ENCODE measurements at places on chromosomes 16 and 17.

GRCh38 chr17:50316016-50316587 is 29.8 kb upstream of the XYLT2 start:
- no peak for DNase-seq

DNA sequence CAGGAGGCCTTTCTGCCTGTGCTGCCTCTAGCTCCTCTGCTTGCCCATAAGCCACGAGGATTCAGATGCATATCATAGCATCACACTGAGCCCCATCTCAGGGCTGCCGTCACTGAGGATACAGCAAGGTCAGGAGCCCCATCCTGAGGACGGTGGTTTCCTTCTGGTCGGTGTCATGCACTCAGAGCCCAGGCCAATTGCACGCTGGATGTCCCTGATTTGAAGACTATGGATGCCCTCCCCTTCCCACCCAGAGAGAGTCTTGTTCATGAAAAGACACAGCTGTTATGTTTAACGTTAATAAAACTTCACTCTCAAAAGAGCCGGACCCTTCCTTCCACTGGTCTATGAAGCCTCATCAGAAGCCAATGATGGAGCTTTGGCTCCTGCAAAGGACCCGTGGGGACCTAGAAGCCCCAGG is 19.9 kb downstream of the COTL1 start:
- no peak for DNase-seq

DNA sequence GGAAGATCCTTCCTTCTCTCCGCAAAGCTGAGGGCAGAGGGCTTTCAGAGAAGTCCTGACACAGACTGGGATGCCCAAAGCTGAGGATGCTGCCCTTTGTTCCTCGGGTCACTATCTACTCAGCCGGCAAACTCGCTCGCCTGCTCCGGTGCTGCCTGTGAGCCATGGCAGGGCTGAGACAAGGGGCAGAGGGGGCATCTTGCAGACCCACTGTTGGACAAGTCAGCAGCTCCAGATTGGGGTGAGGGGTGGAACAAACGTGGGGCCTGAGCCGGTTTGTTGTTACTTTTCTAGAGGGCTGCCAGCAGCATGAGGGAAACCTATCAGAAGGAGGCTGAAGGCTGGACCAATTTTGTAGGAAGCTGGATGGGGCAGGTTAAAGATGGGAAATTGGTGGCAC is 47.1 kb upstream of the PIK3R6 start:
- no peak for DNase-seq

DNA sequence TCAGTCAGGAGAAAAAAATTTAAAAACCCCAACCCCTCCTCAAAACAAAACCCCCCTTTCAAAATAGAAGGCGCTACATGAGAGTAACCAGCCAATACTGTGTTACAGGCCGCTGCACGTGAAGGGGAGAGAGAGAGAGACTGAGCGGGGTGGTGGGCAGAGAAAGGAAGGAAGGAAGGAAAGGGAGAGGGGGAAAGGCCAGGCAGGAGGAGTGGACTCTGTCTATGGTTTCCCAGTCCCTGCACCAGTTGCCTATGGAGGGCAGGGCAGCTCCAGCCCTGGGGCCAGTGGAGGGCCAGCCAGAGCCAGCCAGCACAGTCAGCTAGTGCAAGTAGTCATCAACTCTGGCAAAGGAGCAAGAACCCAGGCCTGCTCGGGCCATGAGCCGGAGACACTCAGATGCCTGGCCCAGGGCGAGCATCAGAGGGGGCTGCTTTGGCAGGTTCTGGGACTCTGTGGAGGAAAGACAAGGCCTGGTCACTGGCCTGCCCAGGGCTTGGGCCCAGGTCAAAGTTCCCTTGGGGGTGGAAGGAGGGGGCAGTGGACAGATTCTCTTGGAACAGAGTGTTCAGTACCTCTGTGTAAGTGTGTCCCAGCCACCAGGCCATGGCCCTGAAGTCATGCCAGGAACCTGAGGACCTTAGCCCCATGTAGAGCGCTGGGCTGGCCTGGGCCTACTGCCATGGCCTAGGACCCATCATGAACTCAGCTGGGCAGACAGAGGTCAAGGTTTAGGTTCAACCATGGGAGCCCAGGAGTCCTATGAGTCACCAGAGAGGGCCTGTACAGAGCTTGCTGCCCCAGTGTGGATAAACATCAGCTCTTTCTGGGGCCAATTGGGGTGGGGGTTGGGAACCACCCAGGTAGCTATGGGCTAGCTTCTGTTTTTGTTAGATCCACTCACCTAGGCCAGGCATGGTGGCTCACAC is 7.3 kb upstream of the GFOD2 start:
- DNase-seq = no peak

GRCh38 chr16:6341981-6342380 is 990.7 kb upstream of the RBFOX1 start:
- DNase-seq = no peak

DNA sequence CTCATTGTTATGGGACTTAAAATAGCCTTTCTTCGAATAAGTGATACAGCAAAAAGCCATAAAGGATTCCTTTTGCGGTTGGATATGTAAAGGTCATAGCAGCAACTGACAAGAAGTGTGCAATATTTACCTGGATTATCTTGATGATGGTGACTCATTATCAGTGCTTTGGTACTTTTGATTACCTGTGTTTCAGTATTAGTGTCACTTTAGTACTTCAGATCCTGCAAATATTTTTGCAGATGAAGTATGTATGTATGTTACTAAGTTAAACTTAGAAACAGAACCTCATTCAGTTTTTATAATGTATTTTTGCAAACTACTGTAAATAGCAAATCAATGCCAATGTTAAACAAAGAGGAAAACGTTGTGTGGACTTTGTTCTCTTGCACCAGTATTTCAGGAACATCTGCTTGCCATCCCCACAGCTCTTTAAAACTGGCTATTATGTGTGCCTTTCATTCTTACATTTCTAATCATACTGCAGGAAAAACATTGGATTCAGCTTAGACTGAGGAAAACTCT is 10.5 kb downstream of the CNEP1R1 start:
- DNase-seq = peak; percentile 33

- DNase-seq = no peak
These were observed 226.7 kb upstream of the CDH13 start for GRCh38 chr16:82400046-82400445.

GRCh38 chr17:81553616-81554181 is 1.5 kb upstream of the FAAP100 start:
- DNase-seq = peak; percentile 33

- DNase-seq = no peak
These were observed 4.1 kb upstream of the LCAT start for GRCh38 chr16:67948015-67948414.

DNA sequence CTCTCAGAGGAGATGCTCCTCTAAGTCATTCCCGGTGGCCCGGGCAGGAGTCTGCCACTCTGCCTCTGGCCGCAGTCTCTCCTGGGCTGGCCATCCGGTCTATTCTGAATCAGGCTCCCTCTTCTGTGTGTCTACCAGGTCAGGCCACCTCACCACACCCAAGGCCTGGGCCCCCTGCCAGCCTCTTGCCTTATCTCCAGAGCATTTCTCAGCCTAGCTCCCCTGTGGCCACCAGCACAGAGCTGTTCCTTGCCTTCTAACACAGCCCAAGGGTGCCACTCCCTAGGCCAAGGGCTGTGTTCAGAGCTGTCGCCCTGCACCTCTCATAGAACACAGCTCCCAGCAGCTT is 55.3 kb downstream of the MYO18A start:
- DNase-seq = peak; percentile 80

DNA sequence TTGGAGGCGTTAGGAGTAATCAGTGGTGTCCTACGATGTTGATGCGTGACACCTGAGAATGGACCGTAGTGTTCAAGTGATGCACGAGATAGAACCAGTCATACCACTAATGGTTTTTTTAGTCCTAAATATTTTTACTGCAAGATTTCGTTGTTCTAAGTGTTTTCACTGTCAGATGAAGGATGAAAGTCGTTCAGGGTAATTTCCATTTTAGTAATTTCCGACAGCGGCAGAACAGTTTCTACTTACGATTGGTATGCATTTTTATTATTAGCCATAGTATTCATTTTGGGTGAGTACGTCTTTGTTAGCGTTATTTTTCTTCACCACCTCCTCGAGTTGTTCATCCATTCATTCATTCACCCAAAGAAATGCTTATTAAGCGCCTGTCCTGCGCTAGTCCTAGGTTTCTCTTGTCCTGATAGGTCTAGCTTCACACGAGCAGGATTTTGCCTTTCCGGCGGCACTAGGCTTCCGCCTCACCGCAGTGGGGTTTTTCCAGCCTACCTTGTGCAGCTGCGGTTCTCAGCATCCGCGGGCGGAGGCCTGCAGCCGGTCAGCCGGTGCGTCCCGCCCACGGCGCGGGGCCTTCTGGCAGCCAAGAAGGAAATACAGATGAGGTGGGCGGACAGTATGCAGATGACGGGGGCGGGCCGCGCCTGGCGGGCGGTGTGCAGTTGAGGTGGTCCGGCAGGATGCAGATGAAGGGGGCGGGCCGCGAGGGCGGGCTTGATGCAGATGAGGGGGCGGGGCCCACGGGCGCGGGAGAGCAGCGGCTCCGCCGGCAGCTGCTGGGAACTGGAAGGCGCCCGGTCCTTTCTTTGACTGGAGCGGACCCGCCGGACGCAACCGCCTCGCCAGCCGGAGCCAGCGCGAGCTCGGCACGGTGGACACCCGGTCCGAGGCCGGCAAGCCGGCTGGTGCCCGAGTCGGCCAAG is 146.4 kb downstream of the SPECC1 start:
- peak; percentile 99 for DNase-seq

GRCh38 chr17:12113156-12113555 is 92.5 kb downstream of the MAP2K4 start:
- no peak for DNase-seq

GRCh38 chr16:68596266-68596665 is 48.8 kb upstream of the CDH3 start:
- DNase-seq = no peak

DNA sequence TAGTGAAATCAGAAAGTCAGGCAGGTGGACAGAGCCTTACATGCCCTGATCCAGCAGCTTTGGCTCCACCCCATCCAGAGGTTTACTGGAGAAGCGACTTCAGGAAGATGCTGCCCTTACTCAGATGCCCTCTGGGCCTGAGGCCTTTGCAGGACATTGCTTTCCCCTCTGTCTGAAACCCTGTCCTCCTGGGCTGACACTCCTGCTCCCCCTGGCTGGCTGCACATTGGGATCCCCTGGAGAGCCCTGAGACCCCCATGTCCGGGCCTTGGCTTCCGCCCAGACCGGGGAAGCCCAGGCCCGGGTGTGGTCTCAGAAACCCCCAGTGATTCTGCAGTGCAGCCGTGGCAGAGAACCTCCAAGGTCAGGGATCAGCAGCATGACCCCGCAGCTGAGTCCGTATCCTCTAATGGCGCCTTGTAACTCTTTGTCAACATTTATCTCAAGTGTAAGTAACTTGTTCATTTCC is 36.6 kb downstream of the BCO1 start:
- peak; percentile 66 for DNase-seq

DNA sequence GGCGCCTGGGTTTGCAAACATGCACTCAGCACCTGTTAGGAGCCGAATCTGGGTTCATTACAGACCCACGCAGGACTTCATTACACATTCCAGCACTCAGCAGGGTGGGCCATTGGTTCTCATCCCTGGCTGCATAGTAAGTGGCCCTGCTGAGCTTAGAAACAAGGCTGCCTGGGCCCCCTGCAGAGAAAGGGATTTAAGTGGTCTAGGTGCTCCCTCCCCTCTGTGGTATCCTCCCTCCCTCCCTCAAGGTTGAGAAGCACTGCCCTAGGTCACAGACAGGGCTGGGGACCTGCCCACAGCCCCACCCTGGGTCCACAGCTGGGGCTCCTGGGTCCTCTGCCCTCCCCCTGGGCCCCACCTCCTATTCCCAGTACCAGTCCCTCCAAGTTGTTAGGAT is 28.3 kb downstream of the WNT3 start:
- DNase-seq = no peak

GRCh38 chr17:27455914-27456680 is at the start of gene KSR1:
TSS of gene KSR1 (plus strand) at chr17:27456448. CDS start at chr17:27456644, 196 bp downstream.
- peak; percentile 89 for DNase-seq

GRCh38 chr16:67456391-67457081 is 24.4 kb downstream of the ATP6V0D1 start:
- peak; percentile 83 for DNase-seq

DNA sequence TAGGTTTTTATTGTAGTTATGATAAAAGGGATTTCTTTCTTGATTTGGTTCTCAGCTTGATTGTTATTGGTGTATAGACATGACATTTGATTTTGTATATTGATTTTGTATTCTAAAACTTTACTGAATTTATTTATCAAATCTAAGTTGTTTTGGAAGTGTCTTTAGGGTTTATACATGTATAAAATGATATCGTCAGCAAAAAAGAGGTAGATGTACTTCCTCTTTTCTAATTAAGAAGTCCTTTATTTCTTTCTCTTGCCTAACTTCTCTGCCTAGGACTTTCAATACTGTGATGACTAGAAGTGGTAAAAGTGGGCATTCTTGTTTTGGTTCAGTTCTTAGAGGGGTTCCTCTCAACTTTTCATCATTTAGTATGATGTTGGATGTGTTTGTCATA is 487.3 kb upstream of the KIF2B start:
- DNase-seq = no peak

DNA sequence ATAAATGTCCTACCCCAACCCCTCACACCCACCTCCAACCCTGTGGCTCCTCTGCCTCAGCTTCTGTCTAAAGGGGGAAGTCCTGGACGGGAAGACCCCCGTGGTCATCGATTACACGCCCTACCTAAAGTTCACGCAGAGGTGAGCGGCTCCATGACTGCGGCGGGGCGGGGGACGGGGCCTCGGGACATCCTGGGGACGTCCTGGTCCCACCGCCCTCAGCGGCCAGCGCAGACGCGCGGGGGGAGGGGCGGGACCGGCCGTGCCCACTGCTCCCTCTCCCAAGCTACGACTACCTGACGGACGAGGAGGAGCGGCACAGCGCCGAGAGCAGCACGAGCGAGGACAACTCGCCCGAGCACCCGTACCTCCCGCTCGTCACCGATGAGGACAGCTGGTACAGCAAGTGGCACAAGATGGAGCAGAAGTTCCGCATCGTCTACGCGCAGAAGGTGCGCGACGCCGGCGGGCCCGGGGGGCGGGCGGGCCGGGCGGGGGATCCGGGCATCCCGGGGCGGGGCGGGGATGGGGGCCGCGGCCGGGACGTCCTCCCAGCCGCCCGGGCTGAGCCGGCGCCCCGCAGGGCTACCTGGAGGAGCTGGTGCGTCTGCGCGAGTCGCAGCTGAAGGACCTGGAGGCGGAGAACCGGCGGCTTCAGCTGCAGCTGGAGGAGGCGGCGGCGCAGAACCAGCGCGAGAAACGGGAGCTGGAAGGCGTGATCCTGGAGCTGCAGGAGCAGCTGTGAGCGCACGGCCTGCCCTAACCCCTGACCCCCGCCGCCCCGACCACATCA is 6.7 kb downstream of the RUNDC3A start:
- peak; percentile 25 for DNase-seq

DNA sequence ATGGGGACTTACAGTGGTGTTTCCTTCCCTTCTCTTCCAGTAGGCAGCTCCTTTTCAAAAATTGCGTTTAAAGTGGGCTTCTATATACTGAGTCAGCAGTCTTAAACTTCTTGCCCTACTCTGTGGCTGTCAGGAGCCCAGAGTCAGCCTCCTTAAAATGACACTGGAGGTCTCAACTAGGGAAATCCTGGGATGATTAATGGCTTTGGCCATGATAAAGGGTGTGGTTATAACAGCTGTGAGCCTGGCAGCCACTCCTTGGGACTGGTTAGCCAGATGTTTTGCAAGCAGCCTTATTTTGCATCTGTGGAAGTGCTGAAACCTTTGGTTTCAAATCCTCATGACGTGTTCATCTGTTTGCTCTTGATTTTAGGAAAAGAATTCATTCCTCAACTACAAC is 25.0 kb downstream of the TAC4 start:
- DNase-seq = peak; percentile 37

- DNase-seq = no peak
These were observed 25.2 kb downstream of the ZDHHC7 start for GRCh38 chr16:84986102-84986501.

GRCh38 chr17:66091445-66092080 is 100.4 kb downstream of the CEP112 start:
- no peak for DNase-seq

All from transverse colon (tissue), 4 donors.